ENCODE measurements at places on chromosomes 1 and 21.

GRCh38 chr1:242057745-242058115, 58.8 kb upstream of the MAP1LC3C start:
- no peak for DNase-seq

GRCh38 chr1:39082010-39082799, 56.1 kb downstream of the NDUFS5 start:
- no peak for DNase-seq

DNA sequence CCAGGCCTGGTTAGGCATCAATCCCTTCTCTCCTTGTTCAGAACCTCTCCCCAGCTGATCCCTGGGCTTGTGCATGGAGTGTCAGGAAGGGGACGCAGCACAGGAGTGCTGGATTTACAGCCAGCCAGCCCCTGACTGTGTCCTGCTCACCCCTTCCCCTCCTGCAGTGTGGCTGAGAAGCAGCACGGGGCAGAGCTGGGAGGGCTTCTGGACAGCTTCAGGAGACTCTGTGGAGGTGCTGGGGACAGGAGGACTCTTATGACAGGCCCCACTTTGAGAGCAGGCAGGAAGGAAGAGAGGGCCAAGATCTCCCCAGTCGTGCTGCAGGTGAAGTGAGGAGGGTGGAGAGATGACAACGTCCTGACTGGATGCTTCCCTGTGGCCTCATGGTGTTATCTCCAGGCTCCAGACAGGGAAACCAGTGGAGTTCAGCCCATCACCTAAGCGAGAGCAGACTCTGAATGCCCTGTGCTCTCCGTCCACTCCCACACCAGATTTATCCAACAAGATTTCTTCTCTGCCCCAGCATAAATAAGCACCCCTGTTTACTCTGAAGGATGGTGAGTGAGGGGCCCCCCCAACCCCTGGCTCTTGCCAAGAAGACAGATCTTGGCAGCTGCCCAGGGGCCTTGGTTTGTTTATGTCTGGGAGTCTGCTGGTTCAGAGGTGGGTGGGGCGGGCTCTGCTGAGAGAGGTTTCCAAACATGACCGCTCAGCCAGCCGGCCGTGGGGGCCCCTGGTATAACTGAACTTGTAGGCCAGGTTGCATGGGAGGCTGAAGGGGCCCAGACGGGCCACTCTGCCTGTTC, 21.3 kb downstream of the TMCC2 start:
- no peak for DNase-seq

- DNase-seq = no peak
These were observed 40.8 kb downstream of the SORT1 start for GRCh38 chr1:109356915-109357314.

DNA sequence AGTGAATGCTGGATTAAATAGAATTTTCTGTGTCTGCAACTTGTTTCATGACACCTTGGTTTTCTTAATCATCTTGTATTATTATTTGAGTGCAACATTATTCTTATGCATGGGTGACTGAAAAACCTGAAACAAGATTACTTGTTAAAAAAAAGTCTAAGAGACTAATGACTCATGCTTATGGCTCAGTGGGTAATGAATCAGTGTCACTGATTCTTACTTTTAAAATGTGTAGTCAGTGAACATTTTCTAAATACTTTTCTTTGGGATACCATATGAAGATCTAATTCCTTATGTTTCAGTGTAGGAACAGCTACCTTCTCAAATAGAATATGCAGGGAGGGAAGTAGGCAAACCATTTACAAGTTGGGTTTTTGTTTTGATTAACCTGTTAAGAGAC, 65.5 kb downstream of the PRKAA2 start:
- no peak for DNase-seq

DNA sequence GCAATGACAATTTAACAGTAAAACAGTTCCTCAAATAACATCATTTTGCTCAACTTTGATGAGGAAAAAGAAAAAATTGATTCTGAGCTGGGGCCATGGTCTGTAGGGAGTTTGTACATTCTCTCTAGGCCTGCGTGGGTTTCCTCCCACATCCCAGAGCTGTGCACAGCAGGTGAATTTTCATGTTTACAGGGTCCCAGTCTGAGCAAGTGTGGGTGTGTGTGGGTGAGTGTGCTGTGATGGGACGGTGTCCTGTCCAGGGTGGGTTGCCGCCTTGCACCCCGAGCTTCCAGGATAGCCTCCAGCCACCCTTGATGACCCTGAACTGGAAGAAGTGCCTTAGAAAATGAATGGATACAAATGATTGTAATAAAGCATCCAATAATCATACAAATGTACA, 75.6 kb upstream of the BCL10 start:
- no peak for DNase-seq

- DNase-seq = no peak
These were observed 134.7 kb upstream of the VANGL1 start for GRCh38 chr1:115506924-115507589.

- DNase-seq = peak; percentile 40
These were observed 2.5 kb downstream of the MTHFR start for GRCh38 chr1:11802973-11803885.

Measured in stimulated activated CD8-positive, alpha-beta memory T cell treated with anti-CD3 and anti-CD28 coated beads, Interleukin-4, amount 100 ng/mL, for 4 hours (primary cell).